Glomerular endothelial cell (primary cell): ENCODE measurements at places on chromosomes 11 and 22. TPM values are rescaled to one million over a fixed set of nuclear protein-coding genes. Genes with fewer than 3 reads are reported as not detected.

The MS4A4A gene
- total RNA-seq: not detected in 2 replicates

DNA sequence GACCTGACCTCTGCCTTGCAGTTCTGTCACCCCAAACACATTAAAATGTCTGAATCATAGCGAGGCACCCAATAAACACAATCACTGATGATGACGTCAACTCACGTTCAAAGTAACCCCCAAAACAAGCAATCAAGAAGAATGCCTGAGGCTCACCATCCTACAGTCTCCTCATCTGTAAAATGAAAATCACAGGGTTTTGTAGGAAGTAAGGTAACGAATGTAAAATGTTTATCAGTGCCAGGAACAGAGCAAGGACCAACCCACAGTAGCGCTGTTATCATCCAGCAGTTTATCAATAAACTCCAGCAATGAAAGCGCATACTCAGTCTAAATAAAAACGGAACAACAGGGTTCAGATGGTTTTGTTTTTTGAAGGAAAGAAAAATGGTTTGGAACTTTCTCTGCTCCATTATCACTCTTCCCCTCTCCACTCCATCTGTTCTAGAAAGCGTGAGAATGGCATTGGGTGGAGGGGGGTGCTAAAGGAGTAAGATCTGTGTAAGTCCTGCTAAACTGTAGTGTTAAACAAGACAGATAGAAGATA is 110.5 kb downstream of the MICAL3 start:
- DNase-seq: no peak

The SLC17A6 gene
- total RNA-seq: not detected in 2 replicates

DNA sequence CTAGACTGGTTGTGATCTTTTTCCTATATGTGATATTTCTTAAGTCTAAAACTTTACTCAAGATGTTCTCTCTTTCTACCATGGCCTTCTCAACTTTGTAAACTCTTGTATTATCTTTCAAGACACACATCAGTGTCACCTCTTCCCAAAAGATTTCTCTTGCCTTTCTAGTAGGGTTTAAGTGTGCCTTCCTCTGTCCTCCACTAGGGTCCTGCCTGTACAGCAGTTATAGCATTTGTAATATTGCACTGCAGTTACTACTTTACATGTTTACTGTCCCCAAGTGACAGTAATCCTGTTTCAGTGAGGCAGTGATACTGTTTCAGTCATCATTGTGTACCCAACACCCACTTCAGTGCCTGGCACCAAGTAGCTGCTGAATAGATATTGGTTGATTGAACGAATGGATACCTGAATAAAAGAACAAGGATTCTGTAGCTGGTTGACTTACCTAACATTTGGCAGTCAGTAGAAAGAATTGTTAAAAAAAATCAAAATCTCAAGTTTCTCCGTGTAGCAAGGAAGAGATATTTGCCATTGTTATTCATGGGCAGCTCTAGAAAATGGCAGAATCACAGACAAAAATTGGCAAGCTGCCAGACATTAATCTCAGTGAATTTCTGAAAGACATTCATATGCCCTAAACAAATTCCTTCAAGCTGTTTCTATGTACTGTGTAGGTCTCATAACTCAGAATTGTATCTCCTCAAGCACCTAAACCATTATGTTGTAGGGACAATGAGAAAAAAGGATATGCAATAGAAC is 79.4 kb downstream of the RBMXL2 start:
- DNase-seq: no peak

The FOLR1 gene
- total RNA-seq: 1.2 TPM in 1 of 2 replicates, not detected in the other

DNA sequence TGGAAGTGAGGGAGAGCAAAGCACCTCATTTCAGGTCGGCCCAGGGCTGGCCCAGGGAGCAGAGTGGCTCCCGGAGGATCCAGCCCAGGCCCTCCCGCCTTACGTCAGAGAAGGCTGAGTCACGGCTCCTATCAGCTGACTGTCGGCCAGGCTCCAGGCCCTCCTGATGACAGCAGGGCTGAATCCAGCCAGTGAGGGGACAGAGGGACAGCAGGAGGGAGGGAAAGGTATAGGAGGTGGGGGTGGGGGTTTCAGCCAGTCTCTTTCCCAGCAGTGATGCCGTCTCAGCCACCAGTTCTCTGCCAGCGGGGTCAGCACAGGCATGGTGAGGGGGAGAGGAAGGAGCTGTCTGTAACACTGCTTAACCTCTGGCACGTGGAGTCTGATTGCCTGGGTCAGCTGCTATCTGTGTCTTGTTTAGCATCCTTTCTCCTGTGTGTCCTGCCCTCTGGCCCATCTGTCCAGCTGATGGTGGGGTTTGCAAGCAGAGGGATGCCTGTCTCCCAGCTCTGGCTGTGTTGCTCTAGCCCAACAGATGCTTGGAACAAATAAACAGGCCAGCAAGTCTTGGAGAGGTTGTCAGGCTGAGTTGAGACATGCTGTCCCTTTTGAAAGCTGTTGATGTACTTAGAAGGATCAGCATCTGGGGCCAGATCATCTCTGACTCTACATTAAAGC is 74.0 kb downstream of the ADAMTS15 start:
- DNase-seq: no peak

DNA sequence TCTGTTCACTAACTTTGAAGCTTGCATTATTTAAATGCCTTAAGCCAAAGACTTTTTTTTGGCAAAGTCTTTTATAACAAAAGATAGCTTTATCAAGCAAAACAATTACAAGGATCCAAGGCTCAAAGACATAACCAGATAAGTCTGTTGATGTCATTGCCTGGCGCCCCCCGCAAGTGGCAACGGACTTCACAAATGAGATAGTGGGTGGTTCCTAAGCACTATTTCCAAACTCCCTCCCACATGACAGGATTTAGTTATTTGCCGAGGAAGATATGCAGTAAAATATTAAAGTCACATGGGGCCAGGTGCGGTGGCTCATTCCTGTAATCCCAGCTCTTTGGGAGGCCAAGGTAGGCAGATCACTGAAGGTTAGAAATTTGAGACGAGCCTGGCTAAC is 194.2 kb upstream of the DDI1 start:
- DNase-seq: no peak

DNA sequence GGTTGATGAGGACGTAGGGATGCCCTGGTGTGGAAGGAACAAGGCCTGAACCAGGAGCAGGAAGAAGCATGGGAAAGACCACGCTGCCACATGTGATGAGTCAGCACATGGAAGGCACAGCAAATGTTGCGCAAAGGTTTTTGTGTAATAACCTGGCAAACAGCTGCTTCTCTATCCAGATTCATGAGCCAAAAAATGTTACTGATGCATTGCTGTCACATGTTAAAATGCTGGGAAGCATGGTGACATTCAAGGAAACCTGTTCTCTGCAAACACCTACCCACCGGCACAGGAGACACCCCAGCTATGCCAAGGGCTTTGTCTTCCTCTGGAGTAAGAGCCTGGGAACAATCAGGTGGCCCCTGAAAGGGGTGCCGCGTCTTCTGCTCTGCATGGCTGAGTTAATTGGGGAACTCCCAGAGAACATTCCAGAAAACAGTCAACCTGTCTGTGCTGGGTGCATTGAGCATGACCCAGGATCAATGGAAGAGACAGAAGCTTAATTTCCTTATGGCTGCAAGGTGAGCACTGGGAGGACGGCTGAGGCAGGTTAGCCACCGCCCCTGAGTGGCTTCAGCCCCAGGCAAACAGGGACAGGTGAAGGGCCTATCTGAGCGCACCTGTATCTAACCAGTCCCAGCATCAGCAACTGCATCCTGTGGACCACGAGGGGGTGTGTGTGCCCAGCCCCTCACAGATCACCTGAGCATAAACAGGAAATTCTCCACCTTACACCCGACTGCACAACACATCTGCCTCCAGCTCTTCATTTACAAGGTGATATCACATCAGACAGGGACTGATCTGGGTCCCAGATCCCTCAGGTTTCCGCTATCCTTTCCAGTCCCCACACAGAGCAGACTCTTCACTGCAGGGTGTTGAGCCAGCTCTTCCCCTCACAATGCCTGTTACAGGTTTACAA is 108.4 kb downstream of the GGTLC2 start:
- no peak for DNase-seq
